ENCODE measurements at places on chromosomes 12 and 14. TPM values are rescaled to one million over a fixed set of nuclear protein-coding genes. Genes with fewer than 3 reads are reported as not detected.

GRCh38 chr12:122001466-122002209, 20.0 kb upstream of the BCL7A start:
- H3K4me3 ChIP-seq = no peak overlapping the region
- H3K36me3 ChIP-seq = no peaks in the 10 kb centered on the region
- no peak overlapping the region for H3K27ac ChIP-seq
- peaks cover 3% of the 10 kb centered on the region for H3K27me3 ChIP-seq

DNA sequence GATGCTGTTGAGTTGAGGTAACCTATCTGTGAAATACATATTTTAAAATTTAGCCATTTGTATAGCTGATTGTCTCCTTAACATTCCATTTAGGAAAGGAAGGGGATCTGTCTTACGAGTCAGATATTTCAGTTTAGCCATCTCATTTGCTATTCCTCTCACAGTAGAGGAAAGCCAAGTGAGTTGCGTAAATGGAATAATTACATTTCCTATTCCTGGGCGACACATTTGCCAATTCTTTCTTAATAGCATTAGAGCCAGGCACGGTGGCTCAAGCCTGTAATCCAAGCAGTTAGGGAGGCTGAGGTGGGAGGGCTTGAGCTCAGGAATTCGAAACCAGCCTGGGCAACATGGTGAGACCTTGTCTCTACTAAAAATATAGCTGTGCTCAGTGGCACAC, 116.3 kb downstream of the TMX1 start:
- H3K27me3 ChIP-seq = peaks cover 2% of the 10 kb centered on the region
- H3K36me3 ChIP-seq = no peaks in the 10 kb centered on the region
- no peak overlapping the region for H3K27ac ChIP-seq
- no peak for DNase-seq

DNA sequence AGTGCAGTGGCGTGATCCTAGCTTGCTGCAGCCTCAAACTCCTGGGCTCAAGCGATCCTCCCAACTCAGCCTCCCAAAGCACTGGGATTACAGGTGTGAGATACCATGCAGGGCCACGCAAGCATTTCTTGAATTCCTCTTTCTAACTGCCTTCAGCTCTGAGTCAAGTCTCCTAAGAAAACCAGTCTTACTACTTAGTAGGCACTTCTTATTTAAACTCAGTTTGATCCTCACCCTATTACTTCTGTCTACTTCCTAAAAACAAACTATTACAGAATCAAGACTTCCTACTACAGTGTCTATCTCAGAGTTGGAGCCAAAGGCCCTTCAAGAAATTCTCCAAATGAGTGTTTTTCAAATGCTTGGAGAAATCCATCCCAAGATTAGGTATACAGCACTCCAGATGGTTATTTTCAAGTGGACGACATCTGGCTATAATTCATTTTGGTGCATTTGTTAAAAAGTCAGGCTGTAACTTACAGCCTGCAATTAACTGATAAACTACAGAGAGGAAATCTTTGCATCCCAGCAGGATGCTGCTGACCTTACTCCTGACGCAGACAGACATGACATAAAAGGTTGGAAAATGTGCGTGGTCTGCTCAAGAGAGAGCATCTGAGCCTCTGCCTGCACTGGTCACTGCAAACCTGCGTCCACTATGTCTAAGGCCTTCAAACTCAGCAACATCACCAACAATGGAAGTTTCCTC, 34.7 kb downstream of the SSH1 start:
- H3K4me3 ChIP-seq = no peak overlapping the region
- peaks cover 28% of the 10 kb centered on the region for H3K36me3 ChIP-seq
- H3K27ac ChIP-seq = no peak overlapping the region
- H3K27me3 ChIP-seq = no peaks in the 10 kb centered on the region

DNA sequence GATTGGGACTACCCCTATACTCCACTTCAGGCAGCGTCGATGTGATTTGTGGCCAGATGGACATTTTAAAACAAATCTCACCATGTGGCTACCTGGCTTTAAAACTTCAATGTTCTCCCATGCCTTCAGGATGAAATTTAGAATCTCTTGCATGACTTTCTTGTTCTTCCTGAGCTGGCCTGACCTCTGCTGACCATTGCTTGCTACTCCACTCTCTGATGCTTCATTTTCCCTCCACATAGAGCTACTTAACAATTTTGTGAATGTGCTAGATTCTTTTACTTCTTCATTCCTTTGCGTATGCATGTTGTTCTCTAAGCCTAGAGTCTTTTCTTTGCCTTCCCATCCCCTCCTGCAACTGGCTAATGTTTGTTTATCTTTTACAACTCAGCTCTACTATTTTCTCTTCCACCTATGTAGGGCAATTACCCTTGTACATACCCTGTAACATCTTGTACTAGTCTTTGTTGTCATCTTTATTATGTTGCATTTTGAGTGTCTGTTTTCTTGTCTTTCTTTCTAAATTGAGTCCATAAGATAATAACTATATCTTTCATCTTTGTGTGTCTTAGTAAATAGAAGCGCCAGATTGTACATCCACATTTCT, 41.2 kb downstream of the YLPM1 start:
- no peak overlapping the region for H3K27ac ChIP-seq
- no peaks in the 10 kb centered on the region for H3K27me3 ChIP-seq
- peaks cover 18% of the 10 kb centered on the region for H3K36me3 ChIP-seq

GRCh38 chr12:128914908-128915563, 61.8 kb downstream of the GLT1D1 start:
- H3K27ac ChIP-seq = no peak overlapping the region
- peaks cover 3% of the 10 kb centered on the region for H3K4me1 ChIP-seq
- peaks cover 8% of the 10 kb centered on the region for H3K27me3 ChIP-seq
- peak; percentile 31 for DNase-seq
- no peaks in the 10 kb centered on the region for H3K36me3 ChIP-seq

GRCh38 chr14:37842106-37842505, 246.7 kb downstream of the TTC6 start:
- H3K27me3 ChIP-seq = peaks cover 5% of the 10 kb centered on the region

- no peak overlapping the region for H3K27ac ChIP-seq
- H3K4me3 ChIP-seq = no peak overlapping the region
- peaks cover 22% of the 10 kb centered on the region for H3K36me3 ChIP-seq
- no peak for DNase-seq
- peaks cover 5% of the 10 kb centered on the region for H3K27me3 ChIP-seq
Observed at GRCh38 chr12:95857799-95858198, 953 bp upstream of the SNRPF start.

DNA sequence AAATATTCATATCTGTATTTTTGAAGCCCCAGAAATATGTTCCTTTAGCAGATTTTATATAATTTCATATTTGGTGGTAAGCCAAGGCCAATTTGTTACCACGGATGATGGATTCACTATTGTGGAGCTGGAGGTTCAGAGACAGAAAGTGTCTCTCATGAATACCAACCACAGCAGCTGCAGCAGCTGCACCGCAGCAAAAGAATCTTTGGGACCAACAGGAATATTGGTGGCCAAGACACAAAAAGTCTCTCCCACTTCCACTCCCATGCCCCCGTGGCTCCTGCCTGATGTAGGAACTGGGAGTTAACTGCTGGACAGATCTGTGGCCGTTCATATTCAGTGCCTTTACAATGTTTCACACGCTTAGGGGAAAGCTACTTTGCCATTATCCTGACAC, 155.3 kb downstream of the ADAMTS20 start:
- no peak overlapping the region for H3K4me3 ChIP-seq
- no peak for DNase-seq
- no peaks in the 10 kb centered on the region for H3K4me1 ChIP-seq
- no peaks in the 10 kb centered on the region for H3K27me3 ChIP-seq
- no peaks in the 10 kb centered on the region for H3K36me3 ChIP-seq

DNA sequence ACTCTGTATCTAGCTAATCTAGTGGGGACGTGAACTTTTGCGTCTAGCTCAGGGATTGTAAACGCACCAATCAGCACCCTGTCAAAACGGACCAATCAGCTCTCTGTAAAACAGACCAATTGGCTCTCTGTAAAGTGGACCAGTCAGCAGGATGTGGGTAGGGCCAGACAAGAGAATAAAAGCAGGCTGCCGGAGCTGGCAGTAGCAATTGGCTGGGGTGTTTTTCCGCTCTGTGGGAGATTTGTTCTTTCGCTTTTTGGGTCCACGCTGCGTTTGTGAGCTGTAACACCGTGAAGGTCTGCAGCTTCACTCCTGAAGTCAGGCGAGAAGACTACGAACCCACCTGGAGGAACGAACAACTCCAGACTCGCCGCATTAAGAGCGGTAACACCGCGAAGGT, 76.5 kb downstream of the SPRING1 start:
- H3K27ac ChIP-seq = no peak overlapping the region
- peaks cover 17% of the 10 kb centered on the region for H3K27me3 ChIP-seq
- no peaks in the 10 kb centered on the region for H3K4me1 ChIP-seq
- no peaks in the 10 kb centered on the region for H3K36me3 ChIP-seq

GRCh38 chr14:35405304-35405996, 901 bp upstream of the NFKBIA start:
- H3K4me3 ChIP-seq = peak overlapping the region; percentile 86
- DNase-seq = no peak
- H3K36me3 ChIP-seq = peaks cover 38% of the 10 kb centered on the region
- peaks cover 38% of the 10 kb centered on the region for H3K4me1 ChIP-seq
- no peaks in the 10 kb centered on the region for H3K27me3 ChIP-seq
- H3K27ac ChIP-seq = peak overlapping the region; percentile 98

GRCh38 chr12:6285063-6285477, 25.4 kb upstream of the PLEKHG6 start:
- no peaks in the 10 kb centered on the region for H3K36me3 ChIP-seq
- H3K4me1 ChIP-seq = peaks cover 4% of the 10 kb centered on the region
- peak overlapping the region; percentile 19 for H3K27ac ChIP-seq

AMHR2 gene
- total RNA-seq = not detected

FLRT2 gene
- total RNA-seq = not detected

PRICKLE1 gene
- total RNA-seq = not detected

MYF6 gene
- not detected for total RNA-seq

PELI2 gene
- 6.4 TPM for total RNA-seq

C12orf56 gene
- not detected for total RNA-seq

All from activated CD4-positive, alpha-beta memory T cell treated with anti-CD3 and anti-CD28 coated beads for 36 hours (primary cell).